Activated CD8-positive, alpha-beta memory T cell treated with anti-CD3 and anti-CD28 coated beads, Interleukin-2, amount 10 ng/mL, durations not matched to agents 7 days and 5 days (primary cell): ENCODE measurements at places on chromosomes 16 and 17. TPM values are rescaled to one million over a fixed set of nuclear protein-coding genes. Genes with fewer than 3 reads are reported as not detected.

GRCh38 chr17:37024181-37024637 lies 75.5 kb downstream of the AATF start:
- no peak for DNase-seq

Gene BAHCC1
- total RNA-seq, result 0.23 TPM

Gene SYT17
- total RNA-seq, result not detected

GRCh38 chr16:79839466-79840341 lies 239.2 kb upstream of the MAF start:
- DNase-seq, result no peak

GRCh38 chr16:2786061-2786825 lies 1.1 kb downstream of the PRSS33 start:
- no peak for DNase-seq

DNA sequence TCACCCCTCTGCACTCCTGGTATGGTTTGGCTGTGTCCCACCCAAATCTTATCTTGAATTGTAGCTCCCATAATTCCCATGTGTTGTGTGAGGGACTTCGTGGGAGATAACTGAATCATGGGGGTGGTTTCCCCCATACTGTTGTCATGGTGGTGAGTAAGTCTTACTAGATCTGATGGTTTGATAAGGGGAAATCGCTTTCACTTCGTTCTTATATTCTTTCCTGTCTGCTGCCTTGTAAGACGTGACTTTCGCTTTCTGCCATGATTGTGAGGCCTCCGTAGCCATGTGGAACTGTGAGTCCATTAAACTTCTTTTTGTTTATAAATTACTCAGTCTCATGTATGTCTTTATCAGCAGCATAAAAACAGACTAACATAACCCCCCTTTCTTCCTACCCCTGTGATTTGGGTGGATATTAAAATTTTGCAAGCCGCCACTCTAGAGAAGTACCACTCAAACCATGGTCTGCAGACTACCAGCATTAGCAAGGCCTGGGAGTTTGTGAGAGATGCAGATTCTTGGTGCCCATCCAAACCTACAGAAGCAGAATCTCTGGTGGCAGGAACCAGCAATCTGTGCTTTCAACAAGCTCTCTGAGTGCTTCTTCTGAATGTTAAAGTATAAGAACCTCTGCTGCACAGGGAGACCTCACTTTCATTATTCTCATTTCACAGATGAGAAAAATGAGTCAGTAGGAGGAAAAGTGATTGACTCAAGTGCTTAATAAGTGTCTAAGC lies 999.5 kb upstream of the EEF2KMT start:
- DNase-seq, result no peak

Gene CEP131
- total RNA-seq, result 13.6 TPM

DNA sequence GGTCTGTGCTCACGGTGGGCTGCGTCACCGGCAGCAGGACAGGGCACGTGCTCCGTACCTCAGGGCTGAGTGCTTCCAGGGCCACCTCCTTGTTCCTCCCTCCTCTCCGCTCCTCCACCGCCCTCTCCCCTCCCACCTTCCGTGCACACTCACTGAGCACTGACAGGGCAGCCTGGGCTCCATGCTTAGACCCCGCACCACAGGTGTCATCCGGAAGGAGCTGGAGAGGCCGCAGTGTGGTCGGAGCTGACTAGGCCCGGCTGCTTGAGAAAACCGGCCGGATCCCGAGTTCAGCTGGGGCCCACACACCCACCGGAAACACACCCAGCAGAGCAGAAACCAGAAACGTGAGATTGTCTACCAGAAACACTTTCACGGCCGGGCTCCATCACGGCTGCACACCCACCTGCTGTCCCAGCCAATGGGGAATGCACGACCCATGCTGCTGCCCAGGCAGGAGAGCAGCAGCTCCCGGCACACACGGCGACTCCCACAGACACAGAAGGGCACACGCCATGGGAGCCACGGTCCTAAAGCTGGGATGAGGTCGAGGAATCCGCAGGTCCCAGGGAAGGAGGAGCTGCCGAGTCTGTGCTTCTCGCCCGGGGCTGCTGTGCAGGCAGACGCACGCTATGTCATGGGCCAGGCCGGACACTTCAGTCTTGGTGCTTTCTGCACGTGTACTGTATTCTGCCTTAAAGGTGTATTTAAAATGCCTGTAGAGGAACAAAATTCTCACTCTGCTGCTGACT lies 55.0 kb upstream of the ZNF469 start:
- no peak for DNase-seq

DNA sequence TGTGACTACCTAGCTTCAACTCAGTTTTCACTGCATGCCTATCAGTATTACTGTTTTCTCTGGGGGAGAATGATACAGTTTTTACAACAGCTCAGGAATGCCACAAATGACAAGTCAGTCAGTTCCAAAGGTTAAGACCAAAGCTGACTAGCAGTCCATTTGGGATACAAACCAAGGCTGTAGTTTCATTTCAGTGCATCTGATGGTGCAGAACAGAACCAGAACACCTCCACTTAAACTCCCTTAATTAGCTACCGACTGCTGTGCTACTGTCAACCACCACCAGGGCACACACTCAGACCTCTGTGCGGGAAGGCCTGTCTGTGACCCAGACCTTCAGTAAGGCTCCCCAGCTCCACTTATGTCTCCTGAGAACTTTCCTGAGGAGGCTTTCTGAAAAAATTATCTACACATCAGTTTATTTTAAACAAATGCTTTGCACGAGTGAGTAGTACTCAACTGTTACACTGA lies 20.4 kb downstream of the NFE2L1 start:
- DNase-seq, result no peak

Gene JMJD6
- 60.6 TPM for total RNA-seq

DNA sequence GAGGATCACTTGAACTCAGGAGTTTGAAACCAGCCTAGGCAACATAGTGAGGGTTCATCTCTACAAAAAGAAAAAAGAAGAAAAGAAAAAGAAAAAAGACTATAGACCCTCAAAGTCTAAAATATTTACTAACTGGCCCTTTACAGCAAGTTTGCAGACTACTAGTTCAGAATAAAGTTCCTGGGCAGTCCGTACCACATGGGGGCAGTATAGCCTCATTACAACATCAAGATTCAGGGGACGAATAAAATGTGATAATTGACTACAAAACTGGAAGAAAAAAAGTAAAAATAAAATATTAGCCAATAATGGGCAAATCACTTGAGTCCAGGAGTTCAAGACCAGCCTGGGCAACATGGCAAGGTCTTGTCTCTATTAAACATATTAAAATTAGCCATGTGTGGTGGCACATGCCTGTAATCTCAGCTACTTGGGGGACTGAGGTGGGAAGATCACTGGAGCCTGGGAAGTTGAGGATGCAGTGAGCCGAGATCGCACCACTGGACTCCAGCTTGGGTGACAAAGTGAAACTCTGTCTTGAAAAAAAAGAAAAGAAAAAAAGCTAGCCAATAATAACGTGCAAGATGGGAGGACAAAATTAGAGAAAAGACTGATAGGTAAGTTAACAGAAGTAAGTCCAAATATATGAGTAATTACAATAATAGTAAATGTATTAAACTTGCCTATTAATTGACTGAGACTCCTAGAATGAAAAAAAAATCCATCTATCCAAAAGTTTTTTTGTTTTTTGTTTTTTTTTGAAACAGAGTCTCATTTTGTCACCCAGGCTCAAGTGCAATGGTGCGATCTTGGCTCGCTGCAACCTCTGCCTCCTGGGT lies 129.4 kb upstream of the SEC14L1 start:
- DNase-seq, result peak; percentile 68

Gene GALR2
- total RNA-seq, result 0.47 TPM

DNA sequence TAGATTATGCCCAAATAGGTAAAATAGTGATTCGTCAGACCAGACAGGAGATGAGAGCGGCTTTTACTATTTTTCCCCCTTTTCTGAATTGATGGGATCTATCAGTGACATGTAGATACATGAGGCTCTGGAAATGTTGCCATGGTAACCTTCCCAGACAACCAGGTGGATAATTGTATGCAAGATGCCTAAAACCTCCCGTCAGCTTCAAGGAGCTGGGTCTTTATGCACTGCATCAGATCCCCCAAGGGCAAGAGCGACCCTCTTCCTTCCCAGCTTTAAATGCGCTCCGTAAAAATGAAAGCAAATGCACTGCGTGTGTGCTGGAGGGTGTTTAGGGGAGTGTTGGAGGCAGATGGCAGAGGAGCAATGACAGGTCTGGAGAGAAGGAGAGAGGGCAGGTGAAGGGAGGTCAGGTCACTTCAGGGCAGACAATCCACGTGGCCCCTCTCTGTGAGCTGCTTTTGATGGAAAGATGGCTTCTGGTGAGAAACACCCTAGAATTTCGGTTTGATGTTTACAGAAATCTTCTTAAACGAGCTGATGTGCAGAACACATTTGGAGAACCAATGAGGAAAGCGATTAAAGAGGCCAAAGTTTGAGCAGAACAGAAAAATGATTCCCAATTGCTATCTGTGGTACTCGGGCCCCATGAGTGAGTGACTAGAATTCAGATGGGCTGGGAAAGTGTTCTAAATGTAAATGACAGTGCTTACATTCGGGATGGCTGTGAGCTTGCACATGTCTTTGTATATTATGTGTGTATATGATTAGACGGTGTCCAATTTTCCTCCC lies 461.7 kb upstream of the HSBP1 start:
- no peak for DNase-seq

Gene ZNF688
- 14.7 TPM for total RNA-seq

GRCh38 chr17:83136156-83136555 lies 56.7 kb downstream of the METRNL start:
- DNase-seq, result no peak

DNA sequence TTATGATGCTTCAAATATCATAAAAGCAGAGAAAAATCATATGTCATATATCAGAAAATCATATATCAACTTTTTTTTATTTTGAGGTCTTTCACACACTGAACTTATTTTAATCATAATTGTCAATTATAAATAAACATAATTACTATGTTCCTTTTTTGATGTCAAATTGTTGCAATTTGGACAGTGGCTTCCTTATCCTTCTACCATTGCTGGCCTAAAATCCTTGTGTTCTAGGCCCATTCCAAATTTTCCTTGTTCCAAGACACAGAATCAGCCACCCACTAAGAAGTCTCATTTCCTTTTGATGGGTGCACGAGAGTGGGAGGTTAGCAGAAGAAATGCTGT lies 28.9 kb downstream of the G6PC1 start:
- DNase-seq, result no peak

DNA sequence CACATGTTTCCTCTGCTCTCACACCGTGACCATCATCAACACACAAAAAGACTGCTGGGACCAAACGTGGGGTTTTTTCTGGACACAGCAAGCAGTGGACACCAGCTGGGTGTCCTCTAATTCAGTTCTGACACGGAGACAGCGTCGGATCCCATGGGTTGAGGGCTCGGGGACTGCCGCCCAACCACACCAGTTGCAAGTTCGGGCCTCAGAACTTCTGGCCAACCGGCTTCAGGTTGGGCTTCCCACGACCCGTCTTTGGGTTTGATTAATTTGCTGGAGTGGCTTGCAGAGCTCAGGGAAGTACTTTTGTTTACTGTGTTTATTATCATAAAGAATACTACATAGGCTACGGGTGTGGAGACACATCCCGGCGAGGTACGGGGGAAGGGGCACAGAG lies 97.8 kb downstream of the BANP start:
- DNase-seq, result no peak

Gene NT5M
- total RNA-seq, result 6.3 TPM

- DNase-seq, result no peak
Observed at GRCh38 chr17:79547586-79547985, 63.3 kb downstream of the RBFOX3 start.

GRCh38 chr16:66608241-66609138 lies 4.0 kb downstream of the CMTM3 start:
- peak; percentile 86 for DNase-seq

Gene GCGR
- not detected for total RNA-seq

GRCh38 chr17:76307299-76307965 lies 644 bp downstream of the QRICH2 start:
- no peak for DNase-seq

Gene ERN1
- 22.9 TPM for total RNA-seq

Gene SEPTIN12
- total RNA-seq, result not detected

- DNase-seq, result no peak
Observed at GRCh38 chr17:30369995-30370394, 8.7 kb upstream of the CPD start.

- DNase-seq, result peak; percentile 57
Observed at GRCh38 chr17:31052187-31052889, 42.4 kb upstream of the NF1 start.

GRCh38 chr17:72120642-72121163 lies at the start of gene SOX9:
TSS of gene SOX9 (plus strand) at chr17:72121020. CDS start at chr17:72121392, 372 bp downstream.
- no peak for DNase-seq

- peak; percentile 43 for DNase-seq
Observed at GRCh38 chr17:10754109-10754508, 24.3 kb upstream of the TMEM220 start.

- DNase-seq, result no peak
Observed at GRCh38 chr16:87389245-87389644, 2.9 kb upstream of the MAP1LC3B start.

DNA sequence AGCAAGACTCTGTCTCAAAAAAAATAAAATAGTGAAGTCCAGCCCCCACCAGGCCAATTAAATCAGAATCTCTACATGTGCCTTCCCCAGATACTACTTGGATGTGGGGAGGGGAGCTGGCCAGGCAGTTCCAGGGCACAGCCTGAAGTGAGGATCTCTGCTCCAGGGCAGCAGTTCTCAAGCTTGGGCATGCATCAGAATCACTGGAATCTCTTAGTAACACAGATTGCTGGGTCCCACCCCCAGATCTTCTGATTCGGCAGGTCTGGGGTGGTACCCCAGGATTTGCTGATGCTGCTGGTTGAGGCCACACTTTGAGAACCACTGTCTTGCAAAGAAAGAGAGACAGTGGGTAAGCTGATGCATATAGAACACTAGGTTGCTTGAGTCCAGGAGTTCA lies 8.3 kb upstream of the CDH5 start:
- no peak for DNase-seq

- no peak for DNase-seq
Observed at GRCh38 chr17:72511874-72512273, 391.1 kb downstream of the SOX9 start.

Gene CMTM2
- total RNA-seq, result 1.6 TPM

DNA sequence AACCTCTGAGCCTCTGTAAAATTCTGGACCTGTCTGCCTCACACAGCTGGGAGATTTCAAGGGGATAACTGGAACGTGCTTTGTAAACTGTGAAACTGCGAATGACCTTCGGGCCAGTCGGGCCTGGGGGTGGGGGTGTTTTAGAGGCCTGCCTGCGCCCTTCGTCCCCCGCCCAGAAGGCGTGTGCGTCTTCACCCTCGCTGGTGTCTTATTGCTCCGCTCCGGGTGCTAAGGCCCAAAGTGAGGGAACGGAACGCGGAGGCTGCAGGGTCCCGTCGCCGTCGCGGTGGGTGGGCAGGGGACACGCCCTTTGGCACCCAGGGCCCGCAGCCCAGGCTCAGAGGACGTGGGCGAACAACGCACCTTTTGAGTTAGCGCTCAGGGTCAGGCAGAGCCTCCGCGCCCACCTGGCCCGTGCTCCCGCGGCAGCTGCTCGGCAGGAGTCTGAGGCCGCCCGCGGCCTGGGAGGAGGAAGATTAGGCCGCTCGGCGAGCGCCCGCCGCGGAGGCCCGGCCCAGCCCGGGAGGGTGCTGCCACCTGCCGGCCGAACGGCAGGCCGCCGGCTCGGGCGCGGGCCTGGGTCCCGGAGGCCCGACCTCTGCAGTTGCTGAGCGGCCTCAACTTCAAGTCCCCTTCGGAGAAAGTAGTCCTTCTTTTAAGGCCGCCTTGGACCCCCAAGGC lies 29.7 kb downstream of the DCAKD start:
- peak; percentile 64 for DNase-seq

Gene NTN3
- total RNA-seq, result not detected

GRCh38 chr17:56917559-56918296 lies 3.9 kb upstream of the TRIM25 start:
- DNase-seq, result no peak

GRCh38 chr17:78485290-78486168 lies 91.7 kb downstream of the DNAH17 start:
- DNase-seq, result no peak

- DNase-seq, result no peak
Observed at GRCh38 chr17:7022781-7023571, at the start of gene BCL6B. TSS of gene BCL6B (plus strand) at chr17:7023050. CDS start at chr17:7023672, 622 bp downstream.
